Umbilical cord (tissue), 2 donors: ENCODE measurements at places on chromosomes 6 and 20. TPM values are rescaled to one million over a fixed set of nuclear protein-coding genes. Genes with fewer than 3 reads are reported as not detected.

- peak; percentile 16 for DNase-seq
Measured at GRCh38 chr6:92122746-92123145, 1296.6 kb downstream of the EPHA7 start.

GRCh38 chr6:52152070-52152423 lies 34.1 kb upstream of the IL17A start:
- DNase-seq = no peak

- no peak for DNase-seq
Measured at GRCh38 chr20:38536310-38536709, 44.7 kb upstream of the ADIG start.

DNA sequence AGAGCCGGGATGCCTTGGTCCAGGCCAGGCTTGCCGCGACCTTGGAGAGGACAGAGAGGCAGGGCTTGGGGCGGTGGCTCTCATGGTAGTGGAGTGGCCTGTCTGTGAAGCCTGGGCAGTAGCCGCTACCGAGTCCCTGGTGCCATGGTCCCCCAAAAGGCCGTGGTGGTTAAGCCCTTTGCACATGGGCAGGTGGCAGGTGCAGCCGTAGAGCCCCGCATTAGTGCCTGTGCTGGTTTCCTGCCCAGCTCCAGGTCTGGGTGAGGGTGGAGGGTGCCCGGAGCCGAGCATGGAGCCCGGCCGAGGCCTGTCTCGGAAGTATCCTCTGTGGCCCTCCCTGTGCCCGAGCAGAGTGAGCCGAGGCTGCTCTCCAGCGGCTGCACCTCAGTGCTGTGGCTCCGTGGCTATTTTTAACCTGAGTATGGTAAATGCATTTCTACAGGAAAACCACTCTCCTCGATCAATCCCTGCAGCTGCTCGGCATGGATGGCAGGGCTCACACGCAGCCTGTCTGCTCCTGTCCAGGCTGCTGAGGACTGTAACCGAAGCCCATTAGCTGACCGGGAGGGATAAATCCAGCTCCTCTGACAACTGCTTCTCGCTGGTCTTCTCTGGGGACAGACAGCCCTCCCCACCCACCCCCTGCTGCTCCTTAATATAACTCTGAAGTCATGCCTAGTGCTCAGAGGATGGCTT lies 36.3 kb upstream of the GATA5 start:
- no peak for DNase-seq

GRCh38 chr20:33373735-33374605 lies 27.3 kb downstream of the CDK5RAP1 start:
- no peak for DNase-seq

OR5V1 gene
- 9.1 TPM for total RNA-seq

ADGRG6 gene
- total RNA-seq = 104 TPM

SYNDIG1 gene
- total RNA-seq = 6.3 TPM

NUP153 gene
- total RNA-seq = 22.1 TPM

HLA-DOB gene
- not detected for total RNA-seq
